ENCODE measurements at places on chromosomes 6 and 20. TPM values are rescaled to one million over a fixed set of nuclear protein-coding genes. Genes with fewer than 3 reads are reported as not detected.

DNA sequence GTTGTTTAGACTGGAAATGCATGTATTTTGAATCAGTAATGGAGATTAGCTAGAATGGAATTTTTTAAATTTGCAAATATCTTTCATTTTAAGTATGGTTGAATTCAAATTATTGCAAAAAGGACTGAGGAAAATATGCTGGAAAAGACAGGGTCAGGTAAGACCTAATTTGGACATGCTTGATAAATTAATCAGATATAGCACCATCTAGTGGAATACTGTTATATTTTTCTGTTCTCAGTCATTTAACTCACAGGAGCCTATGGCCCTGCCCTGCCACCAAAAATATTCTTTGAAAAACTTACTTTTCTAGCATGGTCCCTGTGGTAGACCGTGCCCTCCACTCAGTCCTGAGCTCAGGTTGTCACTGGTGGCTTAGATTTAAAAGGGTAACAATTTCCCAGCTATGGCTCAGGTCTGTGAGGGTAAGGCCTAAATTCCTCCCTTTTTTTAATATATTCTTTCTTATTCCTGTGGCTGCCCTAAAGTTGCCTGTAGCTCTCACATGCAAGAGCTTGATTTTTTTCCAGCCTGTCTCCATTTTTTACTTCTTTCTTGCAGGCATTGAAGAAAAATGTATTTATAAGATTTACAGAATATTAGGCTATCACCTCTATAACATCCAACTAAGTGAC lies 25.3 kb upstream of the KIAA1586 start:
- H3K36me3 ChIP-seq, result peaks cover 23% of the 10 kb centered on the region
- no peak overlapping the region for H3K4me3 ChIP-seq
- no peak overlapping the region for H3K27ac ChIP-seq
- no peaks in the 10 kb centered on the region for H3K4me1 ChIP-seq

GRCh38 chr20:46088409-46089166 lies 1.2 kb downstream of the NCOA5 start:
- H3K27ac ChIP-seq, result peak overlapping the region; percentile 79
- peak overlapping the region; percentile 84 for H3K4me3 ChIP-seq
- no peaks in the 10 kb centered on the region for H3K36me3 ChIP-seq
- peaks cover 56% of the 10 kb centered on the region for H3K4me1 ChIP-seq

GRCh38 chr20:9629831-9630230 lies 115.4 kb downstream of the LAMP5 start:
- H3K27ac ChIP-seq, result no peak overlapping the region
- no peak overlapping the region for H3K4me3 ChIP-seq
- H3K36me3 ChIP-seq, result no peaks in the 10 kb centered on the region
- no peaks in the 10 kb centered on the region for H3K4me1 ChIP-seq

- H3K4me3 ChIP-seq, result no peak overlapping the region
- H3K4me1 ChIP-seq, result peaks cover 5% of the 10 kb centered on the region
- no peak for DNase-seq
- no peaks in the 10 kb centered on the region for H3K27me3 ChIP-seq
Observed at GRCh38 chr6:10555625-10556309, 34.6 kb downstream of the GCNT2 start.

DNA sequence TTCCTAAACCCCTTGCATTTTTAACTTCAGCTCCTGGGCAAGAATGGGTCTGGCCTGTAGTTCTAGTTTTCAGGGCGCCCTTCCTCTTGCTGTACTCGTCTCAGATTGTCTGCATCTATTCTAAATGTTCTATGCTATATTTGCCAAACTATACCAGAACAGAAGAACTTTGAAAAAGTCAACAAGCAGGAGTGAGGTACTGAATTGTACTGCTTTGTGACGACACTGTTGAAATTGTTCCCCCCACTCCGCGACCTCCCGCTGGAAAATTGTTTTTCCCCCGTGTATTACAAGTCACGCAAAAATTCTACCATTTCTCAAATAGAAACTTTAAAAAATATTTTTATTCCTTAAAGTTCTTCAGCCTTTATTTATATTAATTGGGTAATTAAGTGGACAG lies 73.9 kb downstream of the CBFA2T2 start:
- H3K4me1 ChIP-seq, result peaks cover 31% of the 10 kb centered on the region
- no peaks in the 10 kb centered on the region for H3K27me3 ChIP-seq
- H3K27ac ChIP-seq, result peak overlapping the region; percentile 64
- H3K36me3 ChIP-seq, result no peaks in the 10 kb centered on the region
- H3K4me3 ChIP-seq, result no peak overlapping the region
- no peak for DNase-seq

The CRISP3 gene
- total RNA-seq, result not detected

The CST4 gene
- total RNA-seq, result not detected

- H3K36me3 ChIP-seq, result no peaks in the 10 kb centered on the region
- no peak overlapping the region for H3K4me3 ChIP-seq
- no peak for DNase-seq
- H3K4me1 ChIP-seq, result no peaks in the 10 kb centered on the region
Observed at GRCh38 chr6:123810214-123810613, 6.5 kb downstream of the NKAIN2 start.

The MOG gene
- total RNA-seq, result not detected

GRCh38 chr6:3389390-3390167 lies 67.3 kb downstream of the SLC22A23 start:
- H3K4me3 ChIP-seq, result no peak overlapping the region
- H3K36me3 ChIP-seq, result peaks cover 5% of the 10 kb centered on the region
- H3K27ac ChIP-seq, result no peak overlapping the region
- no peak for DNase-seq
- peaks cover 3% of the 10 kb centered on the region for H3K27me3 ChIP-seq
- H3K4me1 ChIP-seq, result no peaks in the 10 kb centered on the region

The KATNA1 gene
- 16.2 TPM for total RNA-seq

GRCh38 chr6:20812776-20813175 lies 278.5 kb downstream of the CDKAL1 start:
- H3K27ac ChIP-seq, result no peak overlapping the region
- H3K36me3 ChIP-seq, result peaks cover 30% of the 10 kb centered on the region
- peaks cover 2% of the 10 kb centered on the region for H3K4me1 ChIP-seq
- no peaks in the 10 kb centered on the region for H3K27me3 ChIP-seq

- no peaks in the 10 kb centered on the region for H3K27me3 ChIP-seq
- H3K4me1 ChIP-seq, result peaks cover 48% of the 10 kb centered on the region
- H3K27ac ChIP-seq, result peak overlapping the region; percentile 88
- H3K36me3 ChIP-seq, result no peaks in the 10 kb centered on the region
- H3K4me3 ChIP-seq, result peak overlapping the region; percentile 99
Observed at GRCh38 chr6:10719296-10719963, 3.4 kb upstream of the TMEM14C start.

GRCh38 chr6:49430866-49431265 lies 32.2 kb downstream of the MMUT start:
- H3K4me1 ChIP-seq, result no peaks in the 10 kb centered on the region
- no peak for DNase-seq
- H3K36me3 ChIP-seq, result peaks cover 19% of the 10 kb centered on the region
- H3K27ac ChIP-seq, result no peak overlapping the region

DNA sequence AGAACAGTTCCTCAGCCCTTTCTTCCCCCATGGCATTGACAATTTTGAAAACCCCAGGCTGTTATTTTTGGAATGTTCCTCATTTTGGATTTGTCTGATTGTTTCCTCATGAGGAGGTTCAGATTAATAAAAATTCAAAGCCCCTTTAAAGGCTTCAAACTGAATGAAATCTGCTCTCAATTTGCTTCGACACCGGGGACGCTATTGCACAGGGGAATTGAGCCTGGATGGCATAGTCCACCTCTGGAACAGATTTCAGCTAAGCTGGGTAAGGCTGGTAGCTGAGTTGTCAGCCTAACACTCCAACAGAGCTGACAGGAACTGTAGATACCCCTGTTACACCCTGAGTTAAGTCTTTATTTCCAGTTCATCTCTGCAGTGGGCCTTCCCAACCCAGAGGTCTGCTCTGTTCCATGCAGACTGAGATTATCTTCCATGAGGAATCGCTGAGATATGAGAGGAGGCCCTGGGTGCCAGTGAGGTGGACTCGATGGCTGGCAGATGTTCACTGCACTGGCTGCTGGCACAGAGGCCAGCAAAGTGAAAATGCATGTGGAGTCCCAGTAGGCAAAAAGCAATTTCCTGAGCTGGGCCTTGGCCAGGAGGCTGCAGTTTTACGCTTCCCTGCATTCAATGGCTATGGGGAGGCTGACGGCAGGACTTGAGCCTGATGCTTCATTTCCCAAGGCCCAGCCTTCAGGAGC lies 73.3 kb upstream of the PAX1 start:
- no peak overlapping the region for H3K4me3 ChIP-seq
- H3K36me3 ChIP-seq, result no peaks in the 10 kb centered on the region
- H3K4me1 ChIP-seq, result no peaks in the 10 kb centered on the region
- peaks cover 23% of the 10 kb centered on the region for H3K27me3 ChIP-seq
- no peak for DNase-seq

- peaks cover 74% of the 10 kb centered on the region for H3K36me3 ChIP-seq
- DNase-seq, result no peak
- H3K4me1 ChIP-seq, result peaks cover 13% of the 10 kb centered on the region
- no peak overlapping the region for H3K4me3 ChIP-seq
- H3K27me3 ChIP-seq, result no peaks in the 10 kb centered on the region
Observed at GRCh38 chr6:135196739-135197510, 15.8 kb downstream of the MYB start.

GRCh38 chr6:75272145-75272840 lies 12.3 kb downstream of the TMEM30A start:
- H3K36me3 ChIP-seq, result peaks cover 39% of the 10 kb centered on the region
- H3K4me3 ChIP-seq, result no peak overlapping the region
- DNase-seq, result no peak
- H3K4me1 ChIP-seq, result peaks cover 72% of the 10 kb centered on the region
- H3K27ac ChIP-seq, result peak overlapping the region; percentile 4

The PLG gene
- 0.47 TPM for total RNA-seq

The SYCP2 gene
- total RNA-seq, result 8.3 TPM

DNA sequence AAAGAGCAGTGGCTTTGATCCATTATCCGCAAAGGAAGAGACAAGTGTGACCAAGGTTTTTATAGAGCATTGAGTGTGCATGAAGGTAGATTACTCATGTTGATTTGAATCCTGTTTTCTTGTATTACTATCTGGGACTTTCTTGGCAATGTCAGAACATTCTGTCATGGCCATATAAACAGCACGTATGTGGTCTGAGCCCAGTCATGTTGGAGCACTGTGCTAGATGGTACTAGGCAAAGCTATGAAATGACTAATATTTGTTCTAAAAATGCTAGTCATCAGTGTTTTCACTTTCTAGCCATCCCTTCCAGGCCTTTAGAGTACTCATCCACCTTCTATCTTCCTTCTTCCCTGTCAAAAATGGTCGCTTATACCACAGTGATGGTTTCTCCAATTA lies 278.6 kb upstream of the FLRT3 start:
- no peak overlapping the region for H3K4me3 ChIP-seq
- H3K36me3 ChIP-seq, result no peaks in the 10 kb centered on the region
- no peak for DNase-seq
- H3K27ac ChIP-seq, result no peak overlapping the region

The SLC17A3 gene
- total RNA-seq, result not detected

DNA sequence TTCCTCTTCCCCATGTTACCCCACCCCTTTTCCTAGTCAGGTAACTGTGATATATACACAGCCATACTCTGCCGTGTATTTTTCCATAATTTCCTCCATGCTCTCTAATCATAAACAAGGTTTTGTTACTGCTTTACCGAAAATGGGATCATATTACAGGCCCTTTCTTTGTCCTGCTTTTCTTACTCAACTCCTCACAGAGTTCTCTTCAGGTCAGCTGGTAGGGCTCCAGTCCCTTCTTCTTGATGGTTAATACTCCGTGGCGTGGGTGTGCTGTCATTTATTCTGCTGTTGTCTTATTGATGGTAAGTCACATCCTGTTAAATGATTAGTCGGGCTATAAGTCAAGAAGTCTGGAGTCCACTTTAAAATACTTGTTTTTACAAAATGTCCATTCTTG lies 24.9 kb upstream of the PI16 start:
- no peak overlapping the region for H3K27ac ChIP-seq
- no peak overlapping the region for H3K4me3 ChIP-seq
- H3K4me1 ChIP-seq, result no peaks in the 10 kb centered on the region

DNA sequence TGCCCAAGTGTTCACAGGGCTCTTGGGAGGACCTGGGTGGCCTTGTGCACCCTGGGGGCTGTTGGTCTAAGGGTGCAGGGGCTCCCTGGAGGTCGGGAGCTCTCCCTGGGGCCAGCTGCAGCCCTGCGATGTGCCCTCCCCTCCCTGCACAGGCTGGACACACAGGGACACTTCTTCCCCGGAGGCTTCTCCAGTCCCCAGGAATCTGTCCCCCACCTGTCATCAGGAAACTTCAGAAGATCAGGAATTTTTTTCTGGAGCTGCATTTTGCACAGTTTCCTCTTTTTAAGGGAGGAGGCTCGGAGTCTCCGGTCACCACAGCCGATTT lies 66.9 kb upstream of the BHLHE23 start:
- no peaks in the 10 kb centered on the region for H3K36me3 ChIP-seq
- DNase-seq, result no peak
- peaks cover 5% of the 10 kb centered on the region for H3K4me1 ChIP-seq
- H3K27me3 ChIP-seq, result peaks cover 35% of the 10 kb centered on the region
- H3K27ac ChIP-seq, result no peak overlapping the region

The TAP1 gene
- 113 TPM for total RNA-seq

The HTR1E gene
- not detected for total RNA-seq

The OR12D2 gene
- not detected for total RNA-seq

DNA sequence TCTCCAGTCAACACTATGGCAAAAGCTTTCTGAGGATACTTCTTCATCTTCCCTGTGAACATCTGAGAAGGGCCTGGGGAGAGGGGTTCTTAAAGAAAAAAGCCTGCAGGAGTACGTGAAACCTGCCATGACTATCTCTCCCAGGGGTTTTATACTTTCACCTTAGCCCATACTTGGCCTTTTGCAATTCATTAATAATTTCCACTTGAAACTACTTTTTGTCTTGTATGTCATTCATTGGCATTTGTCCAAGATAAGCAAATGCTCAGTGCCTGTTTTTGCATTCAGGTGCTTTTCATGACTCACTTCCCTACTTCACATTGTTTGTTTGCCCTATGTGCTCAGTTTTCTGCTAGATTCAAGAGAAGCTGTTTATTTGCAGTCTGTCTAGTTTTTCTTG lies 580.3 kb upstream of the GJE1 start:
- peaks cover 15% of the 10 kb centered on the region for H3K36me3 ChIP-seq
- H3K4me3 ChIP-seq, result no peak overlapping the region
- no peak for DNase-seq

GRCh38 chr6:101662111-101662897 lies 268.8 kb downstream of the GRIK2 start:
- H3K27me3 ChIP-seq, result no peaks in the 10 kb centered on the region
- H3K4me3 ChIP-seq, result no peak overlapping the region
- H3K36me3 ChIP-seq, result no peaks in the 10 kb centered on the region
